Stimulated activated CD8-positive, alpha-beta memory T cell treated with anti-CD3 and anti-CD28 coated beads, Interleukin-15, amount 100 ng/mL, for 4 hours (primary cell): ENCODE measurements at places on chromosomes 4 and X.

DNA sequence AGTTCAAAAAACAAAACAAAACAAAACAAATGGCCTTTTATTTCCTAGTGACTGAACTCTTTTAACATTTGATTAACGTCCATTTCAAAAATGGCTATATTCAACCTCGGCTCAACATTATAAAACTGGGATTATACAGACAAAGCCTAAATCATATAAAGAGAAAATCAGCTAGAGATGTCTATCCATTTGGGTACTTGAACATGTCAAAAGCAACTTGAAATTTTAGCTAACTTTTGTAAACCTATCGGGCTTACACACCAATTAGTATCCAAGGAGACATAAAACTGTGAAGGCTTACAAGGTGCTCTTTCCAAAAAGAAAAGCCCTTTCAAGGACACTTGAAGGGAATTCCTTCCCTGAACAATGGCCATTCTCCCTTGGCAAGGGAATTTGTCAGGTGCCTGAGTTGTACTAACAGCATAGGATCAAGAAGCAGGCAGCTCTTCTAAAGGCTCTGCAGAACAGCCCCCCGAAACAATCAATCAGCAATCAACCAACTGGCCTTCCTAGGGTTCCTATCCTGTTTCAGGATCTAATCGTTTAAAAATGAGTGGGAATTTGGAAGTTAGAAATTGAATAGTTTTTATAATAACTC, 633.7 kb upstream of the HTR2C start:
- no peak for DNase-seq

- no peak for DNase-seq
These were observed 80.5 kb downstream of the ARHGAP6 start for GRCh38 chrX:11585174-11585573.

GRCh38 chrX:21875013-21875412, 19.2 kb downstream of the YY2 start:
- no peak for DNase-seq

DNA sequence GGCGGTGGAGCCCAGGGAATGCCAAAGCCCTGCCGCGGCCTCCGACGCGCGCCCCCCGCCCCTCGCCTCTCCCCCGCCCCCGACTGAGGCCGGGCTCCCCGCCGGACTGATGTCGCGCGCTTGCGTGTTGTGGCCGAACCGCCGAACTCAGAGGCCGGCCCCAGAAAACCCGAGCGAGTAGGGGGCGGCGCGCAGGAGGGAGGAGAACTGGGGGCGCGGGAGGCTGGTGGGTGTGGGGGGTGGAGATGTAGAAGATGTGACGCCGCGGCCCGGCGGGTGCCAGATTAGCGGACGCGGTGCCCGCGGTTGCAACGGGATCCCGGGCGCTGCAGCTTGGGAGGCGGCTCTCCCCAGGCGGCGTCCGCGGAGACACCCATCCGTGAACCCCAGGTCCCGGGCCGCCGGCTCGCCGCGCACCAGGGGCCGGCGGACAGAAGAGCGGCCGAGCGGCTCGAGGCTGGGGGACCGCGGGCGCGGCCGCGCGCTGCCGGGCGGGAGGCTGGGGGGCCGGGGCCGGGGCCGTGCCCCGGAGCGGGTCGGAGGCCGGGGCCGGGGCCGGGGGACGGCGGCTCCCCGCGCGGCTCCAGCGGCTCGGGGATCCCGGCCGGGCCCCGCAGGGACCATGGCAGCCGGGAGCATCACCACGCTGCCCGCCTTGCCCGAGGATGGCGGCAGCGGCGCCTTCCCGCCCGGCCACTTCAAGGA, at the start of gene FGF2:
Gene FGF2, plus strand, starts transcription at position 279 of the 705 bp plus-strand sequence. Its CDS starts 344 bp downstream, at position 623.
- no peak for DNase-seq

DNA sequence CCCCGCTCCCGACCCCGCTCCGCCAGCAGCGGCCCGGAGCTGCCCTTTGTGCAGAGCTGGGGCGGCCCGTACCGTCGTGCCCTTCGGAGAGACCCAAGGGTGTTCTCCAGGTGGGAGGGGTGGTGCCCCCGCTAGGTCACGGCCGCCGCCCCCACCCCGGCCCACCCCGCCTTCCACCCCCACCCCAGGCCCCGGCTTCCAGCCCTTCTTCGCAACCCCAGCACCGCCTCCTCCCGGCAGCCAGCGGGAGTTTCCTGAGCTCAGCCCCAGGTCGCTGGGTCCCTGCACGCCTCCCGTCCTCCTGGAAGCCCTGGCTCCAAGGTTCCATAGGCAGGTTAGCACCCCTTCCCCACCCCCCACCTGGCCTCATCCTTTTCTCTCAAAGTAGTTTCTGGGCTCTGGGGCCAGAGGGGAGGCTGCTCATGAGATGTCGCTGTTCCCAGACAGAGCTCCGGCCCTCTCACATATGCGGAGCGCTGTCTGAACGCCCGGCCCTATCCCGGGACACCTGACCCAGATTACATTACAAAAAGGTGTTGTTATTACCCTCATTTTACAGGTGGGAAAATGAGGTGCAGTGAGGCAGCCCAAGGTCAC, 25.2 kb upstream of the FGFR3 start:
- no peak for DNase-seq

DNA sequence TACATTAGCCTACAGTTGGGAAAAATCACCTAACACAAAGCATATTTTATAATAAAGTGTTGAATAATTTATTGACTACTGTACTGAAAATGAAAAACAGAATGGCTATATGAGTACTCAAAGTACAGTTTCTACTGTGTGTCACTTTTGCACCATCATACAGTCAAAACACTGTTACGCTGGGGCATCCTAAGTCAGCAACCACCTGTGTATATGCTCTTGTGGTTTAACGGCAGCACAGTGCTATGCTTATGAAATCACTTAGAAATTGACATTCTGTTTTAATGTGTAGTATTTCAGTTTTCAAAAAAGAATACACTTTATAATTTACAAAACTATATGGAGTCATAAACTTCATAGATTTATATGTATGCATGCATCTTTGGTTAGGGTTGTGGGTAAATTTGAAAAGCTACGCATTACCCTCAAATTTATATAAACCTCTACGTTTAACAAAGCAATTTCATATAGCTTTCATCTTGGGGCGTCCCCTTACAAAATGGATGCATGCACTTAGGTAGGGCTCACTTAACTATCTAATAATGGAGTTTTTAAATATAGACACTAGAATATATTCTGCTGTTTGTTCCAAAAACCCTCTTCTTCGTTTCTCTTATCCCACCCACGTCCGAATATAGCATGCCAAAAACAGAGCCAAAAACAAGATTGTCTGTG, 690 bp upstream of the NEIL3 start:
- DNase-seq: no peak

GRCh38 chr4:19135895-19136633, 1114.5 kb upstream of the LCORL start:
- no peak for DNase-seq

GRCh38 chr4:83257811-83258210, 26.8 kb downstream of the COQ2 start:
- DNase-seq: no peak

DNA sequence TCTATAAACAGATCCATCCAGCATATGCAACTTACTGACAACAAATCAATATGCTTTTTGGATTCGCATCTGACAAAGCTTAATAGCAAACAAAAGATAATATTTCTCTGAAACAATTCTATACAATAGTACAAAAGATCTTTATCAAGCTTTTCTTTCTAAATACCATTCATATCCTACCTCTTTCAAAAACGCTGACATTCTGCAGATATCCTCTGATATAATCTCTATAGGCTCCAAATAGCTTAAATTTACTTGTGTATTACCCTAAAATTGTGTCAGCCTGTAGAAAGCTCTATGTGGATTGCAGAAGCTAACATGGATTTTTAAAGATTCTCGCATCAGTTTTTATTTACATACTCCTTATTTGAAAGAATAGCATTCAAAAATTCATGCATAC, 260.6 kb downstream of the GASK1B start:
- DNase-seq: no peak

GRCh38 chrX:107646735-107647134, 18.4 kb downstream of the PRPS1 start:
- DNase-seq: no peak

DNA sequence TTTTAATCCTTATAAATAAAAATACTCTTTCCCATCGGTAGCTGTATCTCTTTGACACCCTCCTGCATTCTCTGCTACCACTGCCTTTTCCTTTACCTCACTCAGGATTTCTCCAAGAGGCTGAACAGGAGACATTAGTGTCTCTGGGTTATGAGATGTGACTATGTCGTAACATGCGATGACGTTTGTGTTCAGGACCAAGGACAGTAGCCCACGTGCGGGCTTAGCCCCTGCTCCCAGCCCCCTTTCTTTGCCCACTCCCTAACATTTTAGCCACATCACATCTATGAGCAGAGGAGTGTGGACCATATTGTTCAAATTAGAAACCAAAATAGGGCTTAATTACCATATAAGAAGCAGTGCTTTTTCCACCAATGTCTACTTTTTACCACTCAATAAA, 369.3 kb downstream of the FBXW7 start:
- DNase-seq: no peak

DNA sequence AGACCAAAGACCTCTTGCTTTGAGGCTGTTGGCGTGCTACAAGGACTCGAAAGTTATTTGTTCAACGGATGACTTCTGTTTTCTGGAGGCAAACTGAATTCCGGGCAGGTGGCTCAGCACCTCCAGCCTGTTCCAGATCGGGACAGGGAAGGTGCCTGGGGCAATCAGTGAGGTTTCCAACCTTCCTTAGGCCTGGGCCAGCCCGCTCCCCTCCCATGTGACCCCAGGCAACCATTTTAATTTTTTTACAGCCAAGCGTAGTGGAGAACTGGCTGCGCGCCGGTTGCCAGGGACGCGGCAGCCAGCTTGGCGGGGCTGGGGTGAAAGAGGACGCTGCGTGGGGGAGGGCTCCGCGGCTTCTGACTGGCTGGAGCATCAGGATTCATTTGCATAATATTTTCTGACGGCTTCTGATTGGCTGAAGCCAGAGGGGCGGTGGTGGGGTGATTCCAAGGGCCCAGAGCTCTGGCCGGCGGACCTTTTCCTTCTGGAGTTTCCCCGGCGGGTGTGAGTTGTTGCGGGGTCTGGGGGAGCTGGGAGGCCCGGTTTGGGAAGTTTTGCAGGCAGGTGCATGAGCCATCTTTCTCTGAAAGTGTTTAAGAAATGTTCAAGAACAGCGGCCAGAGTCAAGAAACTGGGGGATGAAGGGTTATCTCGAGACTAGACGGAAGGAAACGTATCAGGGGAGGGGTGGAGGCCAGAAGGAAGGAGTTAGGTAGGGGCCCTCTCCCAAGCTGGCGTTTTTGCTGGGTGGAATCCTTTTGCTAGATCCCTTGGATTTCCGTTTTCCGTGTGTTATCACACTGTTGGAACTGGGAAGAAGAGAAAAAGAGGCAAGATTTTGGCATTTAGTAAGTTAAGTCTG, at the start of gene MID1IP1:
Gene MID1IP1, plus strand, starts transcription at position 479 of the 865 bp plus-strand sequence. CDS start 3,488 bp downstream, outside the sequence.
- DNase-seq: no peak

DNA sequence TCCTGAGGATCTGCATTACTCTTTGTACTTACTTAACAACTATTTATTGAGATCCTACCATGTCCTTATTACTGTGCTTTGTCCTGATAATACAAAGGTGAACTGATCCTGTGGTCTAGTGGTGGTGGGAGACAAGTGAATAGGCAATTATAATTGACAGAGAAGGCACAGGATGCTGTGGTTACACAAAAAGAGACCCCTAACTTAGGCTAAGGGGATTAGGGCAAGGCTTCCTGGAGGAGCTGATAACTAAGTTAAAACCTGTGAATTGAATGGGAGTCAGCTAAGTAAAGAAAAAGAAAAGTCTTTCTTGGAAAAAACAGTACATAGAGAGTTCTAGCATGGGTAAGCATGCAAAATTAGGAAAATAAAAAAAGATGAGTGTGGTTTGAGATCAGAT, 164.4 kb downstream of the LARP7 start:
- no peak for DNase-seq

- no peak for DNase-seq
These were observed 41.2 kb downstream of the UNC5C start for GRCh38 chr4:95507561-95507960.

DNA sequence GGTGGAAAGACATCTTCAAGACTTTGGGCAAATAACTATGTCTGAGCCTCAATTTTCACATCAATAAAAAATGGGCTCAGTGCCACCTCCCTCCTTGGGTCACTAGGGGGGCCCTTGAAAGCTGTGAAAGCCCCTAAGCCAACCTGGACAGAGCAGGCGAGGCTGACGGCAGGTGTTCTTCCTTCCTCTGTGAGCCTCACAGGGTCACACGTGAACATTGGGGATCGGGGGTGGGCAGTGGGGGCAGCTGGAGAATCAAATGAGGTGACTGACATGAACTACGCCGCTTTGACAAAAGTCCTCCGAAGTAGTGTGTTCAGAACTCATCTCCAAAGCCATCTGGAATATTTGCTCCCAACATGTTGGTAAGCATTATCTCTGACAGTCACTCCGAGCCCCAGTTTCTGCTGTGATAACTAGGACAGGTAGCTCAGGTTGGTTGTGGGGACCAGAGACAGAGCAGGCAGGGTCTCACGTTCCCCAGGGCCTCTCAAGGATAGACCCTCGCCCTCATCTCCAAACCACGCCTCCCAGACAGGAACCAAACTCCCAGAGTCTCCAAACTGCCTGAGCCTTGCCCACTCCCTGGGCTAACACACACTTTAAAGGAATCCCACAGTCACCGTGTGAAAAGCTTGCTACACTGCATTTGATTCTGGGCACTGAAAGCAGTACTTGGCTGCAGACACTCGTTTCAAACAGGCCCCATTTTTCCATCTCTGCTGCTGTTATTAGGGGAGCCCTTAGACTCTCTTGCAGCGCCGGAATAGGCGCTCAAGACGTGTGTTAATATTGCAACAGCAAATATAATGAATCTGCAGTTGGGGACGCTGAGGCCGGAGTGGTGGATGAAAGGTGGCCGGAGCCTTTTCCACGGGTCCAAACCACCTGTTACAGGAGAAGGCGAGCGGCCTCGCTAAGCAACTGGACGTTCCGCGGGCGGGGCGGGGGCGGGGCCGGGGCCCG, 717 bp upstream of the WFS1 start:
- no peak for DNase-seq

GRCh38 chrX:82973646-82974045, 534.4 kb upstream of the POU3F4 start:
- DNase-seq: no peak

GRCh38 chr4:126686491-126686890, 946.3 kb upstream of the INTU start:
- DNase-seq: no peak

- DNase-seq: no peak
These were observed 36.0 kb upstream of the EXOC1L start for GRCh38 chr4:55783584-55783983.

- DNase-seq: no peak
These were observed 758 bp downstream of the IQSEC2 start for GRCh38 chrX:53280331-53281320.

DNA sequence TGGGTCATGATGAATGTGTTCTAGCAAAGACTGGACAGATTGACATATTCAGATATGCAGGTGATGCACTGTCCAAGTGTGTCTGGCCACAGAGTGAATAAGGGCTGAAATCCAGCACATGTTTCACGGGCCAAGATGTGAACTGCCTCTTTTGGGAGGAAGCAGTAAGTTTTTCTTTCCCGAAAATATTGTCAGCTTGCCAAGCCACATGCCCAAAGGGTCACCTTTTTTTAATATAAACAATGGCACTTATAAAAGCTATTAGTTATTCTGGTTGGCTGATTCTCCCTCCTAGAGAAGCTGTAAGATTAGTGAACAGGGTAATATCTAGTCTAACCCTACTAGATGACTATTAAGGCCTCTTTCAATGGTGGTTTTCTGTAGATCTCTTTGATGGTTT, 1.5 kb upstream of the EDNRA start:
- no peak for DNase-seq

GRCh38 chr4:173821036-173821435, 291.0 kb upstream of the HAND2 start:
- DNase-seq: no peak
